NCI-H510A (cell line): ENCODE measurements at places on chromosomes 2 and 18.

GRCh38 chr2:221312634-221313033 lies 259.5 kb downstream of the EPHA4 start:
- no peak for DNase-seq

DNA sequence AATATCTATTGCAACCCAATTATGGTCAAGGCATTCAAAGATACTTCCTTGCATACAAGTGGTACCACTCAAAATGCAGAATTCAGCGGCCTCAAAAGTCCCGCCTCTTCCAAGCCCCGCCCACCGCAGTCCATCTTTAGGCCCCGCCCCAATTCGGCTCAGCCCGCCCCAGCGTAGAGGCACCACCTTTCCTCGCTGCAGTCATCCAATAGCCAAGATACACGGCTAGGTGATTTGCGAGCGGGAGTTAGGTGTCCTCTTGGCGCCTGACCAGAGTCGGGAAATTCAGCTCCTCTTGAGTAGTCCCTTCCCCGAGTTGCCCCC lies 431 bp upstream of the SEC11C start:
- peak; percentile 95 for DNase-seq

- DNase-seq, result no peak
Measured at GRCh38 chr2:63692002-63692606, 103.3 kb downstream of the MDH1 start.

DNA sequence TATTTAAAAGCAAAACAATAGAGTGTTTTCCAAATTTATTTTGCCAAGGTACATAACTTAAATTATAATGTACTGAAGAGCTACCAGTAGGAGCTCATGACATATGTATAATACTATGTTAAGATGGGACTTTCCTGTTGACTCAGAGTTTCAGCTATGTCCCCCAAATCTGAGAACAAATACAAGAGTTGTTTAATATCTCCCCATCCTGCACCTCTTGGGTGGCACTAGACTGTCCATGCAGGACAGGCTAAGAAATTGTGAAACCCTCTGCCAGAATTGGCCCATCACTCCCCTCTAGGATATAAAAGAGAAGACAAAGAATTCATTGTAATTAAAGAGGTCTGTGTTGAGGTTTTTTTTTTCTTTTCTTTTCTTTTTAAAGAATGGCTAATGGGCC lies 21.7 kb upstream of the CTAGE1 start:
- DNase-seq, result no peak

DNA sequence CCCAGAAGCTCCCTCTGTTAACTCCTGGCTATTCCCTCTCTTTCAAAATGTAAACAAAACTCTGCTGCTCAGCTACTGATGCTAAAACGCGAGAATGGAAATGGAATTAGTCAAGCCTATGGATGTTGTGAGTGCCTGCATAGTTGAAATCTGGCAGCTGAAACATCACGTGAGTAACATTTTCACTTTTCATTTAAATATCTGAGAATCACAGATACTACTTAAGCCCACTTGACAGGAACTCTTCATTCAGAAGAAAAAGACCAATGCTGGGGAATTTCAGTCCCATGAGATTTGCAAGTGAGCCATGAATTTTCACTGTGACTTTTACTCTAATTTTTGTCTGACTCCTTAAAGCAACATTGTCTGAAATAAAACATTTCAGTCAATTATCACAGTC lies 215.3 kb upstream of the SESTD1 start:
- no peak for DNase-seq

DNA sequence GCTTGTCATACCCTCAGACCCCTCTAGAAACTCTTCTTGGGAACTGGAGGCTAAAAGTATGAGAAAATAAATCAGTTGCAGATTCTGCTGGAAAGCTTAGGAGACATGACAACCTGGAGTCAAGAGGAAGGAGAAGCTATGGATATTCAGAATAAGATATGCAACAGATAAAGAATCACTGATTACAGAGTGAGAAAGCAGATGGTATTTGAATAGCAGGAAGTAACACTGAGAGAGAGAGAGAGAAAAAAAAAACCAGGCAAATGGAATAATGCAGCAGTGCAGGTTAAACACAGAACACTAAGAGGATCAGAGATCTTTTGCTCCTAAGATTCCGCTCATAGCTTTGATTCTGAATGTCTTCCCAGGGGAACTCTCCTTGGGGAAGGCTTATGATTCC lies 1284.1 kb upstream of the NXPH2 start:
- DNase-seq, result no peak

DNA sequence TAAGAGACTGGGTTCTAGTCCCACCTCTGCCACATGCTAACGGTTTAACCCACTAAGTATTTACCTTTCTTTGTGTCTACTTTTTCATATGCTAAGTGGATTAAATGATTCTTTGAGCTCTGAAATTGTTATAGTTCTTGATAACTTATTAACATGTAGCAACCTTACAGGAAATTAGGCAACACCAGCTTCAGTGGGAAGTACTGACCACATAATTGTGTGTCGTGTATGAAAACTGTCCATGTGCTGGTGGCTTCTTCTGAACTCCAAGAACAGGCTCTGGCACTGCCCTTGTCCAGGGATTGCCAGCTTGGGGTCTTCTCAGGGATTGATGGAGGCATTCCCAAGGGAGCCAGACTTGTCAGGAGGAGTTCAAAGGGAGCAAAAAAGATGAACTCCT lies 427.7 kb downstream of the TGIF1 start:
- no peak for DNase-seq

- DNase-seq, result no peak
Measured at GRCh38 chr2:10231551-10232085, 71.1 kb upstream of the HPCAL1 start.

- no peak for DNase-seq
Measured at GRCh38 chr18:78056011-78056410, 806.4 kb downstream of the GALR1 start.

DNA sequence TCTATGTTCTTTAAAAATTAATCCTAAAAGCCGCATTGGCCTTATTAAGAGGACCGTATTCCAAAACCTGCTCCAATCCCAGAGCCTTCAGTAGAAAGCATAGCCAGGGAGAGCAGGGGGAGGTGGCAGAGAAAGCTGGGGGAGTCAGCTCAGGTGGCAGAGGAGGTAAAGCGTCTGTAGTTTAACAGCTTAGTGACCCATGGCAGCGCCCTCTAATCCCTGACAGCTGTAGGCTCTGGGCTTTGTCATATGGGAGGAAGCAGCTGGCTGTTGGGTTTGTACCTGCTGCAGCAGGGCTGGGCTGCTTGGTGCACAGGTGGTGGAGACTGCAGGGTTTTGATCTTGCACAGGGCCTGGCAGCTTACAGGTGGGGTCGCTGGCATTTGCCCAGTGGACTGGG lies 50.6 kb downstream of the THNSL2 start:
- DNase-seq, result no peak
